WTC11 (cell line): ENCODE measurements at places on chromosomes 5 and 9. TPM values are rescaled to one million over a fixed set of nuclear protein-coding genes. Genes with fewer than 3 reads are reported as not detected.

DNA sequence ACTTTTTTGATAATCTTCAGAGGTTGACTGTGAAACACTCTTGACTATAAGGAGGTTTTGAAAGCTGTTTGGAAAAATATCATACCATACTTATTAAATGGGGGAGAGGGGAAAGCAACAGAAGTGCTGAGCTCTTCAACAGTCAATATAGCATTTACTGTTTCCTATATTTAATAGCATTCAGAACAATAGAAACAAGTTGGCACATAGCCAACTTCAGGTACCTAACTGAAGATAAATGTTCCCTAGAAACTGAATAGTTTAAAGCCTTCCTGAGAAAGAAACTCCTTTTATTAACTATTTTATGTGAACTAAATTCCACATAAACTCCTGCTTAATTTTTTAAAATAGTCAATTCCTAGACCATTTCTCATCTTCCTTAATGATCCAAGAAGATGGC is 26.3 kb downstream of the SLC31A1 start:
- no peak overlapping the region for H3K27ac ChIP-seq
- peaks cover 14% of the 10 kb centered on the region for H3K36me3 ChIP-seq
- no peak overlapping the region for H3K4me3 ChIP-seq
- H3K27me3 ChIP-seq: no peaks in the 10 kb centered on the region
- no peak for DNase-seq

- DNase-seq: peak; percentile 28
- H3K27ac ChIP-seq: no peak overlapping the region
- H3K27me3 ChIP-seq: peaks cover 42% of the 10 kb centered on the region
- H3K36me3 ChIP-seq: no peaks in the 10 kb centered on the region
- H3K4me3 ChIP-seq: peak overlapping the region; percentile 82
Measured at GRCh38 chr9:74499770-74500583, 2.8 kb downstream of the RORB start.

DNA sequence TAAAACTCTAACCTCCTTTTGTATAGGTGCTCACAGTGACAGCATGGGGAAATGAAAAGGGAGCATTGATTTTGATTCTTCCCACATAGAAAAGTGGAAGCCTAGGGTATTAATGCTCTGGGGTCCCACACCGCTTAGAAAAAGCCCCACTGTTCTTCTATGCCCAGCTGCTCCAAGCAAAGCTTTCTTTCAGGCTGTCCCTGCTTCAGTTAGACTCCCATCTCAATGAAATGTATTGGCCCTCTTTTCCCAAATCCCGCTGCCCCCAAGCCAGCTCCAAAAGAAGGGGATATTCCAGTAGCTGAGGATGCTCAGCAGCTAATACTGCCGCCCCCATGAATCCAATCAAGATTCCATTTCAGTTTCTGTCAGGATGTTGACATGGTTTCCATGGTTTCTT is 17.0 kb upstream of the CREBRF start:
- H3K27ac ChIP-seq: no peak overlapping the region
- H3K27me3 ChIP-seq: no peaks in the 10 kb centered on the region
- H3K36me3 ChIP-seq: peaks cover 7% of the 10 kb centered on the region; the same call in 1 of the 2 replicates
- H3K4me1 ChIP-seq: no peaks in the 10 kb centered on the region
- no peak for DNase-seq

GRCh38 chr9:125522328-125522725 is 184.7 kb downstream of the MAPKAP1 start:
- no peaks in the 10 kb centered on the region for H3K27me3 ChIP-seq
- no peak overlapping the region for H3K4me3 ChIP-seq
- H3K27ac ChIP-seq: no peak overlapping the region
- no peak for DNase-seq

Gene C6
- total RNA-seq: 0.13 to 0.23 TPM (median 0.14 TPM) in 3 replicates
